ENCODE measurements at places on chromosomes 2 and 18.
A peak's percentile ranks its signal among the peaks of the same experiment; 100 is the strongest.

DNA sequence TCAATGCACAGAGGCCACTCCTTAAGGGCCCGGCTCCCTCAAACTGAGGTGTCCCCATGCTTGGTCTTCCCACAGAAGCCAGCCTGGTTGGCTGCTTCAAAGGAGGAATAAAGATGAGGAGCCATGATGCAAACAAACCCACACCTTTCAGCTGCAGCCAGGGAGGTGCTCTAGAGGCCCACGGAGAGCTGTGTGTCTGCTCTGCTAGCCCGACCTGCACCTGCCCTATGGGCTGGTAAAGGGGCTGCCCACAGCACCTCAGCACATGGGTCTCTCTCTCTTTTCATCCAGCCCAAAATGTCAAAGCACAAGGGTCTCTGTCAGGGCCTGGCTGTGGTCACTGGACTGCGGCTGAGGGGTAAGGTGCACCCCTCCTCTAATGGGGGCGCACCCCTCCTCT, 132.1 kb downstream of the MSH2 start:
- DNase-seq = no peak

- peak; percentile 47 for DNase-seq
Observed at GRCh38 chr2:64228126-64228678, 84.0 kb upstream of the PELI1 start.

DNA sequence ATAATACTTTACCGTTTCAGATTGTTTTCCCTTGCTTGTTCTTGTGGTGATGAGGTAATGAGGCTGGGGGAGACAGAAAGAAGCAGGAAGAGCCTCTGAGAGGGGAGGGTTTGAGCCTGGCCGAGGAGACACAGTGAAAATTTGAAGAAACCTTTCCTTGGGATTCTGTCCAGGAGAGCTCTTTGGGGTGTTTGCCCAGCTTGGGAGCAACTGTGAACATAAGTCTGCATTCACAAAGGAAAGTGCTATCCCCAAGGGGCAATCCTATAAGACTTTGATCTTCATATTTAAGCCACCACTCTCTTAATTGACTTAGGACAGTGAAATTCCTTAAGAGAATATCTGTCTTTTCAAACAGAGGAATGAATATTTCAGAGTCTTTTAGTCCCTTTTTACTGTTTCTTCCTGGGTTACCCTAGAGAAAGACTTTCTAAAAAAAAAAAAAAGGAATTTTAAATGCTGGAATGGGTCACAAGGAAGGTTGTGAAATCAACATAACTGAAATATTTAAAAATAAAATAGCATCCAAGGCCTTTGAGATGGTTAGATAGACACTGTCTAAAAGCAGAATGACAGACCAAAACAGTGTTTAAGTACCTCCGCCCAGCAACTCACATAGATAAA, 52.5 kb upstream of the STAM2 start:
- DNase-seq = peak; percentile 41

GRCh38 chr2:200405599-200406298, 99.3 kb downstream of the SPATS2L start:
- peak; percentile 89 for DNase-seq

GRCh38 chr18:58998401-58999203, 133.9 kb downstream of the ZNF532 start:
- peak; percentile 75 for DNase-seq

- no peak for DNase-seq
Observed at GRCh38 chr18:27652480-27653121, 467.5 kb upstream of the CHST9 start.

GRCh38 chr2:44549856-44550255, 188.1 kb downstream of the CAMKMT start:
- DNase-seq = peak; percentile 52

Measured in fibroblast of skin of right quadriceps (primary cell).